Activated CD8-positive, alpha-beta memory T cell treated with anti-CD3 and anti-CD28 coated beads for 1 hour (primary cell): ENCODE measurements at places on chromosomes 3 and 15.

DNA sequence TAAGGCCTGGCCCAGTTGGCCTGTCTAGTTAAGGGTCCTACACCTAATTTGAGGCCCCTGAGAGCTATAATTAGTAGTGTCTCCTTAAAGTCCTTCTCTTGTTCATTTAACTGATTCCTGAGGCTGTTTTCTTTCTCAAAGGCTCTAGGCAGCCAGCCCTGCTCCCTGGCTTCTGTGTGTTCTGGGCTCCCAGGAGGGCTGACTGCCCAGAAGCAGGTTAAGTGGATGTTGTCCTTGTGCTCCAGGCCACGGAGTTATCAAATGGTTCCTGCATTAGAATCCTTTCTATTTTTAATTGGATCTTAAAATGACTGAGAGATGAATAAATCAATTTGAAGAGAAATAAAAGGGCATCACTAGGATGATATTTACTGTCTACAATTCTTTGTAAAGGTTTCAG is 140.0 kb downstream of the SNRK start:
- DNase-seq: no peak

DNA sequence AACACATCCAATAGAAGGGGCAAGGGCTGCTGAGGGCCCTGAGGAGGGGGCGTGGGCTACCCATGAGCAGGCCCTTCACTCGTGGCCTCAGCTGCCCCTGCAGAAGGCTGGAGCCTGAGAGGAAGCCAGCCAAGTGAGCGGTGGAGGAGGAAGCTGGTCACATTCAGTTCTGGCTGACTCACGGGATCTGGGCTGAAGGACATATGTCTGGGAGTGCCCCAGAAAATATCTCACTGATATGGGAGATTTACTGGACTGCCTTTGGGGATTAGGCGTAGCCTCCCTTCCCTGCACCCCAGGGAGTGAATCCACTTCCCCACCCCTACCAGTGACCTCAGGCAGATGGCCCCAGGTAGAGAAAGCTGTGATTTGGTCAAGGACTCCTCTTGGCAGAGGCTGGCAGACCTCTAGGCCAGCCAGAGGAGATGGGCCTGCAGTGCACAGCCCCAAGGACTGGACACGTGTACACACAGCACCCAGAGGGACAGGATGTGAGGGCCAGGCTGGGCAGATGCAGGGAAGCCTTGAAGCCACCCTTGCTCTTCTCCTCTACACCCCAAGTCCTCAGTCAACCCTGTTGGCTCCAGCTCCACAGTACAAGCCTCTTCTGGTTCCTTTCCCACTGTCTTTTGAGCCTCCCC is 14.2 kb upstream of the ANKDD1A start:
- DNase-seq: no peak

DNA sequence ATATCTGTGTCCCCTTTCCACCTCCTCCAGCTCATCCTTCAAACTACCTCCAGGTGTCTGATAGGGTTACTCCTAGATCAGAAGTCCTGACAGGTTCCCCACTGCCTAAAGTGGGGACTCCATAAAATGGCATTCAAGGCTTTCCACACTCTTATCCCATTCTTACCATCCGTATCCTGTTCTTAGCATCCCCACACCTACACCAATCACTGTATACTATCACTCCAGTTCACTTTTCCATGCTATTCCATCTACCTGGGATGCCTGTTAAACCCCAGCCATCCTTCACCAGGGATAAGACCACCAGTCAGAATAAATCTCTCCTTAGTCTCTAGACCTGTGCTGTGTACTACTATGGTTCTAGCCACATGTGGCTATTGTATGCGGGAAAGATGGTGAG is 19.1 kb downstream of the SSR3 start:
- DNase-seq: no peak

DNA sequence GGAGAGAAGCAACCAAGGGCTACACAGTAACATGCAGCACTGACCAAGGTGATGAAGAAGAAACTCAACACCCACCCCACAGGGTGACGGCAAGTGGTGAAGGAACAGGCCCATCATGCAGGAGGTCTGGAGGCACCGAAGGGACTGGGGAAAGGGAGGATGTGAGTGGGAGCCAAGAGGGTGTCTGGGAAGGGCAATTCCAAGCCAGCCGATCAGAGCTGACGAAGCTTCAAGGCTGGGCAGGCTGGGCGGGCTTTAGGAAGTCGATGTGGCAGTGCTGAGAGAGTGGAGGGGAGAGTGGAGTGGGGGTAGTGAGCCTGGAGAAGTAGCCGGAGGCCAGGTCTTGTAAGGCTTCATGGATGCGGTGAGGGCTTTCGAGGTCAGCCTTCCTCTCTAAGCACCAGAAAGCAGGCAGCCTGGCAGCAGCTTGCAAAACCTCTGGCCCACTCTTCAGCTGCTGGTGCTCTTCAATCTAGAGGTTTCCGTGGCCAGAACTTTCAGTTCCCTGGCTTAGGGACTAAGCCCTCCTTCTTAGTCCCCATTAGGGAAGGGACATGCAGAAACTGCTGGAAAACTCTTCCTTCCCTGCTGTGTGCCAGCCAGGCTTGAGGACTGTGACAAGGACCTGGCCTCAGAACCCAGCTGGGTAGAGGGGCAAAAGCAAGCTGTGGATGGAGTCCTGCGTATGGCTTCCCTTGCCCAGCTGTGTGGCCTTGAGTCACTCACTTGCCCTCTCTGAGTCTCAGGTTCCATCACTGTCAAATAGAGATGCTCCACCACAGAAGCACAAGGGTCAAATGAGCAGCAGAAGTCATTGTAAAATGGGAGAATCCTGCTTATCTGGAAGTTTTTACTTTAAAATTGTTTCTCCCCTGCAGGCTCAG is 72.1 kb downstream of the TLE3 start:
- no peak for DNase-seq

- no peak for DNase-seq
These were observed 222.3 kb upstream of the THBS1 start for GRCh38 chr15:39358441-39359041.

GRCh38 chr15:70589728-70590127 is 173.6 kb downstream of the UACA start:
- no peak for DNase-seq

GRCh38 chr3:88150806-88151205 is 1.0 kb downstream of the C3orf38 start:
- no peak for DNase-seq

DNA sequence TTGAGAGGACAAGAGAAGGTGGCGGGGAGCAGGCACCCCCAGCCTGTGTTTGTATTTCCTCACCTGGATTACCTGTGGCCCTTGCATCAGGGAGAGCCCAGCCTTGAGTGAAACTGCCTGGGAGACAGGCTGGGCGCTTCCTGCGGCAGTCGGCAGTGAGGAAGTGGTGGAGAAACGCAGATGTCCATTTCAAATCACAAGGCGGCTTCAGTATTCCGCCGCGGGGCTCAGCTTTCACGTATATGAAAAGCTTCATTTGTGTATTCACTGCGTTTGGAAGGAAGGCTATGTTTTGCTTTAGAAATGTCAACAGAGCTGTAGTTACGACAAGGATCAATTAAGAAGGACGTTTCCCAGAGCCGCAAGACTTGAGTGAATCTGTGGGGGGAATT is 167.4 kb upstream of the CTDSPL start:
- DNase-seq: no peak

DNA sequence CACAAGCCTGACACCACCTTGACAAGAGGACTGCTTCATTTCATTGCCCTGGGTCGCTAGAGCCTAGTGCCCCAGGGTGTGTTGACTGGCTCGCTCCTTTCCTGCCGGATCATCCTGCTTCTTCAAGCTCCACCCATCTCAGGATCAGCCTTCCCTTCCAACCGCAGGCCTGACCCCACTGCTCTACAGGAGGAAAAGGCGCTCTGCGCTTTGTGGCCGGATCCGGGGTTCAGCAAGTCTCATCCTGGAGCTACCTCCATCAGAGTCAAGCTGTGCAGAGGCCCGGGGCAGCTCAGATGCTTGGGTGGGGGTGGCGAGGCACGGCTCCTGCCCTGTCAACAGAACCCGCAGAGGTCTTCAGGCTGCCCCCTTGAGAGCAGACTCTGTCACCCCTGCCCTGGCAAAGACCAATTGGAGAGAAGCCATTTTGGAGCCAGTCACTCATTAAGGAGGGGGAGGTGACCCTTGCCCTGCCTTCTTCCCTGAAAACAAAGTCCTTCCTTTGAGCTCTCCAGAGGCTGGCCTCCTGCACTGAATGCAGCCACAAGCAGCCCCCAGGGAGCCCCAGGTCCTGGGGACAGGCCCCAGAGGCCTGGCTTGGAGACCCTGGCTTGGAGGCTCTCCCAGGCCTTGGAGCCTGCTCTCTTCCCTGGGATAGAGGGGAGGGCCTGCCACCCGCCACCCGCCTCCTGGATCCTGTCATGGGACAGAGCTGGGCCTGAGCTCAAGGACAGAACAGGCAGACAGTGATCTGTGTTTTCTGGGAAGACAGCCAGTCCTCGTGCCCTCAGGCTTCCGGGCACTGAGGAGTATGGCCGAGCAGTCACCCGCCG is 80.3 kb downstream of the CPN2 start:
- no peak for DNase-seq
